ENCODE measurements at places on chromosomes 6 and 20.

DNA sequence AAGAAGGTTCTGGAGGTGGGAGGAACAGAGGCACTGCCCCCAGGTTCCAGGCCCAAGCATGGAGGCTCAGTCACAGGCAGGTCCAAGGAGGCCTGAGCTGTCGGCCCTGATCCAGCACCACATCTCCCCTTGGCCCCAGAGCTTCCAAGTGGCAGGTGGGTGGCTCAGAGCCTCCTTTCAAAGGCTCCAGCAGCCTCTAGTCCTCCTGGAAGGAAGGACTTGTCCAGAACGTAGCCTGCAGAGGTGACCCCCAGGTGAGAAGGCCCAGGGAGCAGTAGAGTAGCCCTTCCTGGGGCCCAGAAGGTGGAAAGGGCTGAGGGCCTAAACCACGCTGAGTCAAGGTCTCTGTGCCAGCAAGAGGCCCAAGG is 7.7 kb downstream of the TFEB start:
- no peak for DNase-seq

DNA sequence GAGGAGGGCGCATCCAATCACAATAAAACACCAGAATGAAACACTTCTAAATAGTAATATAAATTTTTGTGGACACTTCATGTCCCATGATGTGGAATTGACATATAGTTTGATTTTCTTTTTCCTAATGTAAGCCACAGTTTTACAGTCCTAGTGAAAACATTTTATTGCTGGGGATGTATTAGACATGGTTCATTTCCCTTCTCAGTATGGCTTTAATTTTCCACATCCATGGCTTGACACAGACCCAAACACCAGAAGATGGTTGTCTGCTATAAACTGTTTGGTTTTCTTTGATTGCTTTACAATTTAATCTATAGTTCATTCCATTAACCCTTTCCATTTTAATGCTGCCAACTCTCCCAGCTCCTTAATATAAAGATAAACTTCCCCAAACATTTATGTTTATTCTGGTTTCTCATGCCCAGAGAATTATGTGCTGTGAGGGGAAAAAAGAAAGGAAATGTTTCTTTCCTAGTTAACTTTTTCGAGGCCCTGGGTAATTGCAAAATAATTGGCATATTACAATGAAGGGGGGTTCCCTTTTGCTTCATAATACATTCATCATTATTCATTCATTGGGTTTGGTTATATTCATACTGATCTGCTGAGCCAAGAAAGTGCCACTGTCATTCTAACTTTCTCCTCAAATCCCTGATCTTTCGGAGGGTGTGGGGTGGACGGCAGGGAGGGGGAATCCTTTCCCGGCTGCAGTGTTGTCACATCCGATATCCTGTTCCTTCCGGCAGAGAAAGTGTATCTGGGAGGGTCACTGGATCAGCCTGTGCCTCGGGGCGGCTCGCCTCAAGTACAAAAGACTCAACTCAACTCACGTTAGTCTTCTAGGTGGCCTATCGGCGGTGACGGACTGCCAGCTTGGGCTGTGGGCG is 127.6 kb upstream of the TFAP2D start:
- no peak for DNase-seq

DNA sequence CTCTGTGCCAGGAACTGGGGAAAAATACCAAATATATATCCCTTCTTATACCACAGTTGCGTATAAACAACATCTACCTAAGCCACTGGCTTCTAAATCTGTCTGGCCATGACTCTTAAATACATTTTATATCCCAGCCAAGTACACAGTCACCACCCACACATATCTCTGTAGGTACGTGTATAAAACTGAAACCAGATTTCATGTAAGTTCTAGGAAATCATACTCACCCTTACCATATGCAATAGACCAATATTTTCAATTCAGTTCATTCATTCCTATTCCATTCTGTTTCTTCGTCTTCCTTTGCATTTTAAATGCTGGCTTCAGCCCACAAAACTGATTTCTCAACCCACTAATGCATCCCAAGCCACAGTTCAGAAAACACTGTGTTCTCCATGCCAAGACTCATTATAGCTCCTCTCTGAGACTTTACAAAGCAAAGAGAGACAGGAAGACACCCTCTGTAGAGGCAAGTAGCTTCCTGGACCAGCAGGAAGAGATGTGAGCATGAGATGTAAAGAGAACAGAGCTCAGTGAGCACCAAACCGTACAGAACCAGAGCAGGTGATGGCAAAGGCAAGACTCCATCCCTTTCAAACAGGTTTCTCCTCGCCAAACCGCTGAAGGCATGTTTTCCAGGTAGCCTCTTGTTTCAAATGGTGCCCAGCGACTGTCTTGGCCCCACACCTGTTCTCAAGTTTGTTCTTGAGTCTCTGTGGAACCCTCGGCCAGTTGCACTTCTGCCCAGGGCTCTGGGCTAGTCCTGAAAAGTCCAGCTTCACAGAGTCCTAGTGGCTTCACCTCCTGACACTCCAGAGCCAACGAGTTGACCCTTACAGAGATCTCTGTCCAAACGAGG is 18.7 kb downstream of the FAM50B start:
- DNase-seq, result no peak

GRCh38 chr6:11812951-11813350 is 34.3 kb upstream of the ADTRP start:
- DNase-seq, result no peak

DNA sequence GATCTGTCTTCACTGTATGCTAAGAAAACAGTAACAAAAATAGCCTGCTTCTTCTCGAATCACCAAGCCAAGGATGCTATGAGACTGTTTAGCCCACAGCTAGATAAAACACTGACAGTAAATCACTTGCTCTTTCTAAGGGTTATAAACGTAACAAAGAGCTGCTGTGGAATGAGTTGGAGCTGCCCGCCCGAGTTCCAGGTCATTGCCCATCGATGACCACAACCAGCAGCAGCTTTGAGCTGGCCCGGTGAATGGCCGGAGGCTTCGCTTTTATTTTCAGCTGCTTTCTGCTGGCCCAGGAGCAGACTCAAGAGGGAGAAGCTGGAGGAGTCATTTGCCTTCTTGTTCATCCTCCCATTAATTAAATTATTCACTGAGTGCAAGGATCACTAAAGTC is 82.2 kb upstream of the CDH4 start:
- peak; percentile 67 for DNase-seq

DNA sequence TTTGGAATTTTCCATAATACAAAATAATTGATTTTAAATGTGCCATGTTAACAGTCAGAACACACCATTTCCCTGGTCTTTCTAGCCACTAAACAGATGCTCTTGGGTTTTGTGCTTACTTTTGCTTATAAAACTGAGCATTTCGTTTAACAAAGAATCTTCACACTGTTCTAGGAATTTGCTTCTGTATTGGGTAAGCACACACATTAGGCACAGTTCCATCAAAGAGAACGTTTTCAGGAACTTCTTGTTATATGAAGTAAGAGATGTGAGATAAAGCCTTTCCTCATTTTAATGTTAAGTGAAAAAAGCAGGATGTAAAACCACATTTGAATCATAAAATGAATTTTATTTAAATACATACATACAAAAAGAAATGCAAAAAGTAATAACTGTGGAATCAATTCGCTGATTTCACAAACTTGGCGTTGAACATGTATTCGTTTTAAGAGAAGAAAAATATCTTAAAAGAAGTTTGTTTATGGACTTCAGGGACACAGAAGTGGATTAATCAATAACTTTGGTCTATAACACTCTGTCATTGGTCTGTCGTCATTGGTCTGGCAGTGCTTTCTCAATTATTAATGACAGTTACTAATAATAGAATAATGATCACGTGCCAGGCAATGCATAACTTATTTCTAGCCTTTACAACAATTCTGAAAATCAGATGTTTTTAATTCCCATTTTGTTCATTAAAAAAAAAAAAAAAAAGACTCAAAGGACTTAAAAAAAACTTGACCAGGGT is 199.9 kb upstream of the PRDM1 start:
- no peak for DNase-seq

DNA sequence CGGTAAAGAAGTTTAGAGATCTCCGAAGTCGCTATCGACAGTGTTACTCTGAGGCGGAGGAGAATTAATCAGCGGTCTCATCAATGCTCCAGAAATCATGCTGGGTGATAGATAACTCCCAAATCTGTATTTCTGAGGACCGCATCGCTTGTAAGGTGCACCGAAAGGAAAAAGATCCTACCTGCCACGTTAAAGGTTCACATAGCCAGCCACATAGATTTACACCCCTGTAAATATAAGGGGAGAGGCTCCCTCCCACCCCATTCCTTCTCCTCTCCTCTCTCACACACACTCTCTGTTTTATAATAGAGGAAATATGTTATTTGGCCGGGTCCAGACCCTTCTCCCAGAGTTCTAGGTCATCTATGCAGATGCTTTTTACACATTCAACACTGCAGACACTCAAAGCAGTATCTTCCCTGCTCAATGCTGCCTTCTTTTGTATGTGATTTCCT is 620 bp upstream of the DEK start:
- no peak for DNase-seq

DNA sequence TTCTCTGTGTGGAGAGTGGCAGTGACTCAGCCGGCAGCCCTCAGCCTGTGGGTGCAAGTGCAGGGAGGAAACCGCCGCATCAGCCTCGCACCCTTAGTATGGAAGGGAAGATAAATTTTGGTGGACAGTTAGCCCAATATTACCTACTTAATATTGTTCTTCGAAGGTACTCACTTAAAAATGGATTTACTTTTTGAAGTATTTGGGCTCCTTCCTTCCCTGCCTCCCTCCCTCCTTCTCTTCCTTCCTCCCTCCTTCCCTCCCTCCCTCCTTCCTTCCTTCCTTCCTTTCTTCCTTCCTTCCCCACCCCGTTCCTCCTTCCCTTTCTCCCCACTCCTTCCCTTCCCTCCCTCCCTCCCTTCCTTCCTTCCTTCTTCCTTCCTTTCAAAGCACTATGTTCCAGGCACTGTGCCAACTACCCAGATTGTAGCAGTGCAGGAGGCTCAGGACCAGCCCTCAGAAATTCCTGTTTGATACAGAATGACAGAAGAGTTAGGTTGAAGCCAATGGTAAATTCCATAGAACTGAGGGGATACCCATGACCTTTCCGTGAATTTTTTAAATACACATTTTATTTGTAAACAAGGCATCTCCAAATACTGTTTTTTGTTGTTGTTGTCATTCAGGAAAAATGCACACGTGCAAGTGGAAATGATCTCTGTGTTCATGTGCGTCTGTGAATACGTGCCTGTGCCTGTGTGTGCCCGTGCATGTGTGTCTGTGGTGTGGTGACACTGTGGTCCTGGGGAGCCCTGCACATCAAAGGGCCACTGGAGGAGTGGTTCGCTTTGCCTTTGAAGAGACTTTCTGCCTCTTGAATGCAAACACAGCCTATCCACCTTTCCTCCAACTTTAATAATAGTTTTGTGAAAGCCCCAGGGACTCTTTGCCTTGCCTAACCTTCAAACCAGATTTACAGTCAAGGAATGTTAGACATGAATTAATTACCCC is 141.7 kb downstream of the EDN3 start:
- no peak for DNase-seq

DNA sequence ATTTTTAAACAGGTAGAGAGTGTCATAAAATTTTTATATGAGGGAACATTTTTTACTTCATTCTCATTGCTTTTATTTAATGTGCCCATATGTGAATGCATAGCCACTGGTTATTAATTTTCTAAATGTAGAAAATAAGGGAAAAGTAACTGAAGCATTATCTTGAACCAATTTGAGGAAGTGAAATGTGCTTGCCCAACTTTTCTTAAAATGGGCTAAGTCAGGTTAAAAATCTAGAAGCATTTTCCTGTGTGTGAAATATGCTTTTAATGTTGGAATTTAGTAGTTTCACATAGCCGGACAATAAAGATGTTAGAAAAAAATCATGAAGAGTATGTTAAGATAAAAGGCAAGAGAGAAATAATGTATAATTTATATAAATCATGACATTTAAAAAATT is 3.8 kb downstream of the SEC23B start:
- DNase-seq, result no peak

- DNase-seq, result no peak
These were observed 43.6 kb downstream of the SOBP start for GRCh38 chr6:107533415-107534059.

GRCh38 chr6:88814909-88815308 is 148.5 kb downstream of the RNGTT start:
- no peak for DNase-seq

- DNase-seq, result peak; percentile 62
These were observed 3.7 kb downstream of the TNFAIP3 start for GRCh38 chr6:137870744-137871247.

DNA sequence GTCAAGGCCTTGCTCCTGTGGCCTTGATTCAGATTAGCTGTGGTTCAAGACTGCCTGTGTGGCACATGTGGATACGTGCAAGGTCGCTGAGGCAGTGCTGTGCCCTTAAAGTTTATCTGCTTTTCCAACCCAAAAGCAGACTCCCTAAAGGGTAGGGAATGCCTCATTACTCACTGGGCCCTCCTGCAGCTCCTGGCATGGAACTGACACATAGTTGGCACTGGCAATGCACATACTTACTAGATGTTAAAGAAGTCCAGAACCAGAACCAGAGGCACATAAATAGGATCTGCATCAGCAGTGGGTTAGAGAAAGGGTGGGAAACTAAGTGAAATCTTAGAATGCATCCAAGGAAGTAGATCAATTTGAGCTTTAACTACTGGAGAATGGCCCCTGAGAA is 90.6 kb upstream of the MLN start:
- DNase-seq, result no peak

GRCh38 chr6:44072959-44073611 is 54.2 kb downstream of the MRPL14 start:
- DNase-seq, result no peak

DNA sequence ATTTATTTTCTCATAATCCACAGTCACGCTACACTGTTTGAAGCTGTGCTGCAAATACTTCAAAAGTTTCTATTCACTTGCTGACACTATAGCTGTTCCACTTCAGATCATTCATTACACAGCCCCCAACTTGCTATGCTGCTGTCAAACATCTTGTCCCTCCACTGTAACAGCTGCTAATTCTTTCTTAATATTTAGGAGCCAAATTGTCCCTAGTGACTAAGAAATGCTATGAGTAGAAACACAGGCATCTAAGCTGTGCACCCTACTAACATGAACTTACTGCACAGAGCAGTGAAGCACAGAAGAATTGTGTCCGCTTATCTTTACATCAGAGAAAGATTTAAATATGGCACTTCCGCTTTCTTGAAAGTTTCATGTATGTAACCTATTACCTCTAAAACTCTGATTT is 91.3 kb downstream of the PDE10A start:
- DNase-seq, result peak; percentile 91

DNA sequence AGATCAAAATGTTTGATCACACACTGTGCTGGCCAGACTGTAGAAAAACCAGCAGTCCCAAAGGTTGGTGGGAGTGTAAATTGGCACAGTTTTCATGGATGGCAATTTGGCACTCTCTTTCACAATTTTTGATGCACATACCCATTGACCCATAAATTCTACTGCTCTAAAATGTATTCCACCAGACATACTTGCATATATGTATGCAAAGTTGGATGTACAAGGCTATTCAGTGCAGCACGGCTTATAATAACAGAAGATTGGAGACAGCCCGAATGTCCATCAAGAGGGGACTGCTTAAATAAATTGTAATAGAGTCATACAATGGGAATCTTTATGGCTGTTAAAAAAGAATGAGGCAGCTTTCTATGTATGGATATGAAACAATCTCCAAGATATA is 101.7 kb upstream of the TOP1 start:
- no peak for DNase-seq

- DNase-seq, result no peak
These were observed 419.4 kb upstream of the JARID2 start for GRCh38 chr6:14826456-14826855.
